DMS79 treated with DMSO at 0.1 percent for 48 hours (cell line): ENCODE measurements at places on chromosomes 12 and 14.

GRCh38 chr14:31944256-31945073, 132.6 kb upstream of the ARHGAP5 start:
- no peak for DNase-seq

DNA sequence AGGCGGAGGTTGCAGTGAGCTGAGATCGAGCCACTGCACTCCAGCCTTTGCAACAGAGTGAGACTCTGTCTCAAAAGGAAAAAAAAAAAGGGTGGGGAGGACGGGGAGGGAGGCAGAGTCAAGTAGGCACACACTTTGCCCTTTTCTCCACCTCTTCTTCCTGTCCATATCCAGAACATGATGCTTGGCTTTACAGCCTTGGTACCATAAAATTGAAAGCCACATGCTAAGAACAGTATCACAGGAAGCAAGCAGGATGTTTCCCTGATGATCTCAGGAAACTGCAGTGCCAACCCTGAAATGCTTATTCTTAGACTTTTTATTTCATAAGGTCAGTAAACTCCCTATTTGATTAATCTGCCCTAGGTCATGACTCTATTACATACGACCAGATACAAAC, 32.5 kb upstream of the YAF2 start:
- DNase-seq: no peak

DNA sequence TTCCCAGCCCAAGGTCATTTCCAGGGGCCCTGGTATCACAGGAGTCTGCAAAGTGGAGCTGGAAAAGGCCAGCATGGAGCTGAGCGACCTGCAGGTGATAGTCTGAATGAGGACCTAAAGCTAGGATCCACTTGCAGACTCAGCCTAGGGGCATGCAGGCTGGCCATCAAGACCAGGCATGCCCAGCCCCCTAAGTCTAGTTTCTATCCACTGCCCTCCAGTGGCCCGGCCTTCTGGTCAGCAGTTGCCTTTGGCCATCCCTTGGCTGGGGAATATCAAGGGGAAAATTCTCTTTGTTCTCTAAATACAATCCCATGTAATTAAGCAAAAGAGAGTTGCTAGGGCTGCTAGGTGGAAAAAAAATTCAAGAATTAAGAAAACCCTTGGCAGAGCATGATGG, 96.3 kb upstream of the LHX5 start:
- no peak for DNase-seq

GRCh38 chr12:68641138-68641537, 30.4 kb downstream of the RAP1B start:
- DNase-seq: no peak

DNA sequence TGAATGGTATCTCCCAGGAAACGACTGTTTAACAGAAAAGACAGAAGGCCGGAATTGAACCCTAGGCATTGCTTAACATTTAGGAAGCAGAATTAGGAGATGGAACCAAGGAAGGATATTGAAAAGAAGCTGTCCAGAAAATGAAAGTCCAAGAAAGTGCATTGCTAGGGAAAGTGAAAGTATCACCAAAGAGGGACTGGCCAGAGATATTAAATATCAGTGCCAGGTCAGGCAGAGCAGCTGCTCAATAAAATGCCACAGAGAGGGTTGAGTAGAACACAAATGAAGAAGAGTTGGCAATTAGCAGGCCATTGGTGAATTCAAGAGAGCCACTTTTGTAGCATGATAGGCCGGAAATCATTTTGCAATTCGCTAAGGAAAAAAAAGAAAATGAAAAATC, 101.6 kb downstream of the CFAP54 start:
- no peak for DNase-seq

DNA sequence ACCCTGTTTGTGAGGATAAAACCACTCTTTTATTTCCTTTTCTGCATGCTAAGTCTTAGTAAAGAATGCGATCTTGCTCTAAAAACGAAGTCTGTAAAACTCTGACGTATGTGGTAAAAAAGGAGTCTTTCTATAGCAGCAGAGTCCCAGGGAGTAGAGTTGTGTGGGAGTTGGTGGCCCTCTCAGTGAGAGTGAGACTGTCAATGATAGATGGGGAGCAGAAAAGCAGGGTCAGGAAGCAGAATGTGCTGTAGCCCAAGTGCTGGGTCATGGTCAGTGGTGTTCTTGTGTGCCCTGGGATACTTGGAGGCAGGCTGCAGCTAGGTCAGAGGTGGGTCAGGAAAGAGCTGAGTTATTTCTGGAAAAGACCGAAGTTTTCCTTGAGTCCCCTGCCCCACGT, 20.3 kb upstream of the GPR33 start:
- no peak for DNase-seq

DNA sequence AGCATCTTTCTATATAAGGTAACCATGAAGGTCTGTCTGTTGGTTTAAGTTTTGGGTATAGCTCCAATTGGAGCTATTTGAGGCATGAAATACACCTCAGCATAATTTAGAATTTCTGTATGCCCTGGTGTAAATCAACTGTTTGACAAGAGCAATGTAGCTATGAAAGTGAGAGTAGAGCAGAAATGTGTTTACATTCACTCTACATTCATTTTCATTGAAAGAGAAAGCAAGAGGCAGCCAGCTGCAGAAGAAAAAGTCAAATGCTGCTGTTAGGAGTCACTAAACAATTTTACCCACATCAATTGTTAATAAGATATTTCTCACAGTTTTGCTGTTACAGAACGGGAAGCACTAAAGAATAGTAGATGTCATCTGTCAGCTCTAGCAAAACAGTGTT, 252.5 kb downstream of the SLC6A15 start:
- no peak for DNase-seq

DNA sequence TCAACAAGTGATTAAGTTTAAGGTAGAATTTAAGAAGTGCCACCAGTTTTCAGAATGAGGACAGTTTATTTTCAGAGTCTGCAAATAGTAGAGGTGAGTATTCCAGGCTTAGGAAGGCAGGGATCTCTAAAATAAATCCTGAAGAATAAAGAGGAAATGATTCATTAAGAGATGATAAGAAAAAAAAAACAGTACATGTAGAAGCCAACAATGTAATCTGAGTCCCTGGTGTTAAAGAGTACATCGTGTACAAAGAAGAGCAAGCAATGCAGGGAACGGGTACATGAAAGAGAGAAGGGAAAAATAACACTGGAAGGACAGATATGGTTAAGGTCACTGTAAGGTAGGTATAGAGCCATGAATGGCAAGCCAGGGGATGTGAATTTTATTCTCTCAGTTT, 95.2 kb upstream of the FOXG1 start:
- DNase-seq: no peak

DNA sequence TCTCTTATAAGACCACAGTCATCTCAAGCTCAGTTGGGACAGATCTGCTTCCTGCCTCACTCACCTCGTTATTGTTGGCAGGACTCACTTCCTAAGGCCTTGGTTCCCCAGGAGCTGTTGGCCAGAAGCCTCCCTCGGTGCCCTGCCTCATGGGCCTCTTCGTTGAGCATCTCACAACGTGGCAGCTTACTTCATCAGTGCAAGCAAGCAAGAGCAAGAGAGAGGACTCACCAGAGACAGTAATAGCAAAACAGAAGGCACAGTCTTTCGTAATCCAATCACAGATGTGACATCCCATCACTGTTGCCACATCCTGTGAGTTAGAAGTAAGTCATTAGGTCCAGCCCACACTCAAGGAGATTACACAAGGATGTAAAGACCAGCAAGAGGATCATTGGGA, 5.1 kb upstream of the NUMB start:
- no peak for DNase-seq

DNA sequence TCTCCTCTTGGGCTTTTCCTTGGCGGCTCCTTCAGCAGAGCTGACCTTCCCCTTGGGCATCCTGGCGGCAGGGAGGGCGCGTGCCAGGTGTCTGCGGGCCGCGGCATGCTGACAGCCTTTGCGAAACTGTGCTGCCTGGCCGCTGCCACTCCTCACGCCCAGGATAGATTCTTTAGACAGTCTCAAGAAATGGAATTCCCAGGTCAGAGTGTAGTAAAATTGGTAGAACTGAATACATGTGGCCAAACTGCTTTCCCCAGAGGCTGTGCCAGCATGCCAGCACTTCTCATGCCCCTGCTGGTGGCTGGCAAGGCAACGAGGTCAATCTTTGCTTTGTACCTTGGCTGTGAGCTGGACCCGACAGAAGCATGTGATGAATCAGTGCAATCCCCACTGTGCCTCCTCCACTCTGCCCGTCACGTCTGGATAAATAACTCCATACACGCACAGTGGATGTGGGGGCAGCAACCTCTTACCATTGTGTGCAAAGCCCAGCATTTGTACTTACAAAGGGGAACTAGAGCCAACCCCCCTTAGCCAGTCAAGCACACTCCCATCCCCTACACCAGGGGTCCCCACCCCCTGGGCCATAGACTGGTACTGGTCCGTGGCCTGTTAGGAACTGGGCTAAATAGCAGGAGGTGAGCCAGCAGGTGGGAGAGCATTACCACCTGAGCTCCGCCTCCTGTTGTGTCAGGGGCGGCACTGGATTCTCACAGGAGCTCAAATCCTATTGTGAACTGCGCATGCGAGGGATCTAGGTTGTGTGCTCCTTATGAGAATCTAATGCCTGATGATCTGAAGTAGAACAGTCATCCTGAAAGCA, 90.9 kb downstream of the ACTN1 start:
- DNase-seq: no peak

DNA sequence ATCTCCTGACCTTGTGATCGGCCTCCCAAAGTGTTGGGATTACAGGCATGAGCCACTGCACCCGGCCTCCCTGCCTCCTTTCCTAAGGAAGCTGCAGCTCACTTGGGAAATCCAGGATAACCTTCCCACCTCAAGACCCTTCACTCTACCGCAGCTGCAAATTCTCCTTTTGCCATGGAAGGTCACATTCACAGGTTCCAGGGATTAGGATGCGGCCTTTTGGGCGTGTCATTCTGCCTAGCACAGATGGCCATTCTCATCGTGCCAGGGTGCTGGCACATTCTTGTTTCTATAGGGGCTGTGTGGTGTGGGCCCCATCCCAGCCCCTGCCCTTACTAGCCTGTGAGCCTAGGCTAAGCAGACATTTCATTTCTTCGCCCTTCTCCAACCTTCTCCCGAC, 219.9 kb downstream of the CHST11 start:
- DNase-seq: no peak

DNA sequence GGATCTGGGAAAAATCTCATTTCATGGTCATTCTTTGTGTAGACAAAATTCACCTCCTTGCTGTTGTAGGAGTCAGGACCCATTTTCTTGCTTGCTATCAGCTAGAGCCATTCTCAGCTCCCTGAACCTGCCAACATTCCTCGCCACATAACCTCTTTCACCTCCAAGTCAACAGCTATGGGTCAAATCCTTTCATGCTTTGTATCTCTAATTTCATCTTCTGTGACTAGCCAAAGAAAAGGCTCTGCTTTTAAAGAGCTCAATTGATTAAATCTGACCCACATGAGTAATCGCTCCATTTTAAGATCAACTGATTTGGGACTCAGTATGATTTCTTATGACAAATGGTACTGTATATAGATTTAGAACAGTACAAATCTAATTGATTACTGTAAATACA, 89.2 kb upstream of the FOXG1 start:
- no peak for DNase-seq

GRCh38 chr12:51195841-51196240, 22.0 kb downstream of the POU6F1 start:
- DNase-seq: no peak

- no peak for DNase-seq
Observed at GRCh38 chr14:89284333-89285058, 132.5 kb downstream of the FOXN3 start.

DNA sequence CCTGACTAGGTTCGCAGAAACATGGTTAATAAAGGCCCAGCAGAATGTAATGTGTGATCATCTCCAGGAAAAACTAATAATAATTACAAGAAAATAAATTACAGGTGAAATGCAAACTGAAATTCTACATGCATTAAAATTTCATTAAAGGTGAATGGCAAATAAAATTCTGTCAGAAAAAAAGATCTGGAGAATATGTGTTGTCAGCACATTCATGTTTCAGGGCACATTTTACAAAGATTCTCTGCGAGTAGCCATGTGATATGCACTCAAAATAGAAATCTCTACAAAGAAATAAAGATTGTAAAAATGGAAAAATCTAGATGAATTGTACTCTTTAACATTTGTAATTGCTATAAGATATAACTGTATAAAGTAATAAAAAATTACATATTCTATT, 765.2 kb downstream of the TMEM121 start:
- no peak for DNase-seq

GRCh38 chr12:112430929-112431328, 12.2 kb downstream of the PTPN11 start:
- no peak for DNase-seq

DNA sequence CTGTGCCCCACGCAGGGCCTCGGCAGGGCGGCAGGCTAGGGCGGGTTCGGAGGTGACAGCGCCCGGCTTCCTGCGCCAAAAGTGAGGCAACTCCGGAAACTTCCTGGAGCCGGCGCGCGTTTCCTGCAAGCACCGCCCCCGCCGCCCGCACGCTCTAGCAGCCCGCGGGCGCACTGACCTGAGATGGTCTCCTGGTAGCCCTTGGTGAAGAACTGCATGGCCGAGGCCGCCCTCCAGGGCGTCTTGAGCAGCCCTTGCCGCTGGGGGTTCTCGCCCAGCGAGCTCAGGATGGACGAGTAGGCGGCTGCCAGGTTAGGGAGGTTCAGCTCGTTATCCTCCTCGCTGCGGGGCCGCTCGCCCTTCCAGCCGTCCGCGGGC, 494 bp downstream of the GCH1 start:
- peak; percentile 43 for DNase-seq

GRCh38 chr14:67618617-67619063, 1.1 kb upstream of the ARG2 start:
- peak; percentile 78 for DNase-seq

DNA sequence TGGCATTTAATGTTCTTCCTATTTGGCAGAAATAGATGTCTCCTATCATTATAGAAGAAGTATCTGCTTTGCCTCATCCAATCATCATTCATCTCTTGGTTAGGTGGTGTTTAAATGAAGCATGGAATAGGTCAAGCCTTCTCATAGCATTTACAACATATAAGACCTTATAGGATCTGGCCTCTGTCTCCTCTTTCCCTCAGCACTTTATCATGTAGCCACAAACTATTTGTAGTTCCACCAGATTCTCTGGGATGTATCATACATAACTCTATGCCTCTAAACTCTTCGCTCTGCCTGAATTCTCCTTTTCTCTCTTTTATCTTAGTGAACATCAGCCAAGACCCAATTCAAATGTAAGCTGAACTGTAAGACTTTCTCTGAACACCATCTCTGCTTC, 20.7 kb downstream of the NAA25 start:
- DNase-seq: no peak

DNA sequence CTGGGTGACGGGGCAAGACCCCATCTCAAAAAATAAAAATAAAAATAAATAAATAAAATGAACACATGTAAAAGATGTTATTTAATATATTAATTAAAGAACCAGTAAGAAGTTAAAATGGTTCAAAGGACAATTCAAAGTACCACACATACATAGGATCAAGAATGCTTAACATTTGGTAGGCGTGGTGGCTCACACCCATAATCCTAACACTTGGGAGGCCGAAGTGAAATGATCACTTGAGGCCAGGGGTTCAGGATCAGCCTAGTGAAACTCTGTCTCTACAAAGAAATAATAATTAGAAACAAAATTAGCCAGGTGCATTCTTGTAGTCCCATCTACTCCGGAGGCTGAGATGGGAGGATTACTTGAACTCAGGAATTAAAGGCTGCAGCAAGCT, 53.3 kb downstream of the SPATS2 start:
- DNase-seq: no peak
